ENCODE measurements at places on chromosomes 13 and 19.

DNA sequence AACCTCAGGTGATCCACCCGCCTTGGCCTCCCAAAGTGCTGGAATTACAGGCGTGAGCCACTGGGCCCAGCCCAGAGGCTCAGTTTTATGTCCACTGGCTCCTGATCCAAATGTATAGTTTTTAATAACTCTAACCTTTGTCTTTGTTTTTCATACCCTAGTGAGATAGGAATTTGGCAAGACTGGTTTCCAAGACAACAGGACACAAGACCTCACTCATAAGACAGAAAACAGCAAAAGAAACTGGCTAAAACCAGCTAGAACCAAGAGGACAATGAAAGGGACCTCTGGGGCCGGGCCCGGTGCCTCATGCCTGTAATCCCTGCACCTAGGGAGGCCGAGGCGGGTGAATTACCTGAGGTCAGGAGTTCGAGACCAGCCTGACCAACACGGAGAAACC lies 27.6 kb downstream of the CPT1C start:
- DNase-seq, result no peak

GRCh38 chr19:46602392-46603194 lies 1.5 kb downstream of the CALM3 start:
- no peak for DNase-seq

DNA sequence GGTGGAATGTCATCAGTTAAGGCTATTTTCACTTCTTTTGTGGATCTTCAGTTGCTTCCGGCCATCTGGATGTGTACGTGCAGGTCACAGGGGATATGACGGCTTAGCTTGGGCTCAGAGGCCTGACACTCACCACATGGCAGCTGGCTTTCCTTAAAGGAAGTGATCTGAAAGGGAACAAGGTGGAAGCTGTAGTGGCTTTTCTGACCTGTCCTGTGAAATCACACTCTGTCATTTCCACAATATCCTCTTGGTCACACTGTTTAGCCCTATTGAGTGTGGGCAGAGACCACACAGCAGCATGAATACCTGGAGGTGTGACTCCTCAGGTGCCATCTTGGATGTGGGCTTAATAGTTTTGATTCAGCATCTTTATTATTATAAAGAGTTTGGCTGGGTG lies 4.5 kb upstream of the BAX start:
- DNase-seq, result no peak

DNA sequence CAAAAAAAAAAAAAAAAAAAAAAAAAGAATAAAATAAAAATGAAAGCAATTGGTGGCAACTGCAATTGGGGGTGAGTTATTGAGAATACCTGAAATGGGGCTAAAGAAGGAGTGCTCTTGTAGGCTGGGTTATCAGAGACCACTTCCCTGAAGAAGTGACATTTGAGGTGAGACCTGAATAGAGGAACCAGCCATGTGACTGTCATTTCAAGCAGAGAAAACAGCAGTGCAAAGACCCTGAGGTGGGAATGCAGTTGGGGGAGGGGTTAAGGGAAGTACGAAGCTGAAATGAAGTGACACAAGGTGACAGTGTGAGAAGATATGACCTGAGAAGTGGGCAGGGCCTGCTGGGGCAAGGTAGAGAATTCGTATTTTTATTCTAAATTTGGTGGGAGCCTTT lies 4.3 kb upstream of the PALM3 start:
- DNase-seq, result no peak

- no peak for DNase-seq
These were observed 151.6 kb downstream of the TEX29 start for GRCh38 chr13:111472083-111472482.

GRCh38 chr19:15438124-15438496 lies 11.6 kb downstream of the WIZ start:
- DNase-seq, result no peak

GRCh38 chr13:73366241-73366640 lies 307.4 kb downstream of the KLF5 start:
- no peak for DNase-seq

DNA sequence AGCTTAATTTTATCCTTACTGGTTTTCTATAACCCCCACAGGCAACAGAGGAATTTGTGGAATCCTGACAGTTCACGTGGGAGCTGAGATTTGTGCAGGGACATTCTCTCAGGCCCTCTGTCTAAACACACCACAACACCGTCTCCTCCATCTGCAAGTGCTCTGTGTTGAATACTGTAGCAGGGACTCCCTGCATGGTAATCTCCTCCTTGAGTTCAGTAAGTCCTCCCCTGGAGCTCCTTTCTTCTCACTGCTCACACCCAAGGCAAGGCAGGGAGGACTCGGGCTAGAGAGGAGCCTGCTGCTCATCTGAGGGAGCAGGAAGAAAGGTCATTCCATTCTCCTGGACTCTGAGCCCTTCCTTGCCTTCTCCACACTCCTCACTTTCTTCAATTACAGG lies 348.2 kb downstream of the KCTD12 start:
- DNase-seq, result no peak

DNA sequence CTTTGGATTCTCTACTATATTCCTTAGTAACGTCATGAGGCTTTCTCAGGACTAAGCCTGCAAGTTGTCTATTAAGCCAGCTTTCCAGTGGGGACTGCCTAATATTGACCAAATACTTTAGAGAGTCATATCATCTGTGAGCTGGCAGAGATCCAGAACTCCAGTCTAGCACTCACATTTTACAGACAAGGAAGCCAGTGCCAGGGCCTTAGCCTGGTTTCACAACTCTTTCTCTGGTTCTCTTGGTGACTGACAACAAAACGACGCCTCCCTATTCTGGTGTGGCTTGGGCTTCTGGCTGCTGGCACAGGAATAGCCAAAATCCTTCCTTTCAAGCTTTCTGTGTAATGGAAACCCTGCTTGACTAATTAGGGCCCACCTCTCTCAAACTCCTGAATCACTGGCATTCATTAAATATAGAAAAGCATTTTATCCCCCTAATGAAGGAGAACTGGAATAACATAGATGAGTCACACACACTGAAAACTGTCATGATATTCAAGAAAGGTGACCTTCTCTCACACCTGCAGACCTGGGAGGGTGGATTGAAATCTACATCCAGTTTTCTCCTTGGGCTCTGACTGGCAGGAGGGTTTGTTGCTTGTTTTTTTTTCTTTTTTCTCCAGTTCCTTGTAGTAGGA lies 75.2 kb upstream of the UBL3 start:
- DNase-seq, result no peak
